ENCODE measurements at places on chromosomes 4 and X.

DNA sequence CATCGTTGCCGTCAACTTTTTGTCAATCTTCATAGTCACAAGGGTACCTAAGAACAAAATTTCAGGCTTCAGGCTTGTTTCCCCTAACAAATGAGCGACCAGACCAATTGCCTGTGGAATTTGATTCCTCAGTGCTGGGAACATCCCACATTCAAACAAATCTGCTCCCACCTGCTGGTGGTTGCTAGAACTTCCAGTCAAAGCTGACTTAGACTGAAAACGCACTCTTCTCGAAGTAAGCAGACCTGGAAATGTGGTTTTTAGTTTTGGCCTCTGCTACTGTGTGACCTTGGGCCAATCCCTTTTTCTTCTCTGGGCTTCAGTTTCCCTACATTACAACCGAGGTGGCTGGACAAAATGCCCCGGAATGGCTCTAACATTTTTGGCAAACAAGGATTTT is 1.8 kb upstream of the GABRQ start:
- no peak for DNase-seq

- no peak for DNase-seq
These were observed 48.2 kb upstream of the KLF3 start for GRCh38 chr4:38615847-38616246.

- DNase-seq = no peak
These were observed 34.7 kb downstream of the P2RY8 start for GRCh38 chrX:1502241-1502640.

DNA sequence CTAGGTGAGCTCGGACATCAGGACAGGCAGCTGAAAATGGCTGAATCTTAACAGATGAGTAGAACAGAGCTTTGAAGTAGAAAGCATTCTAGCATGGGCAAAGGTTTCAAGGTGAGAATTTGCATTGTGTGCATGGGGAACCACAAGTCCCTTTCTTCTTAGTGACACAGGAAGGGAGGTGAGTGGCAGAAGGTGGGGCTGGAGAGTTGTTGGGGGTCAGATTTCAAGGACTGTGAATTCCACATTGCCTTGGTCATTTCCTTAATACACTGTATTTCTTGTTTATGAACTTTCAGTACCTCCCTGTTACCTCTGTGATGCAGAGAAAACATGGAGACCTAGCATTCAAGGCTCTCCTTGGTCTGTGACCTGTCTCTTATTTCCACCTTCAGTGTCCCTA is 4.1 kb downstream of the APEX2 start:
- no peak for DNase-seq
